Islet precursor cell (in vitro differentiated cells): ENCODE measurements at places on chromosomes 3 and 15.

DNA sequence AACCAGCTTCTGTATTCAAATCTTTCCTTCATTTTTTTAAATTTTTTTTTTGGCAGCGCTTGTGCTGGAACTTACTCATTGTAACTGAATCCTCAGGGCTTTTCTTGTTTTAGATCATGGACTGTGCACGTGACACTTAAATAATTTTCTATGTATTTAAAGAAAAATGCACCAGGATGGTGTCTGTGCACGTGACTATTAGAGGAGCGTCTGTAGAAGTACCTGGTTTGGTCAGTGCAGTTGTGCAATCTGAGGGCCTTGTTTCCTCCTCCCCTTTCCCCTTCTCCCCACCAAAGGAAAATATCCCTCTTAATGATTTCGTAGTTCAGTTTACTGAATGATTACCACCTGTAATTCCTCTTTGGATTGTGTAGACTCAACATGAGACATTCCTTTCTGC lies 31.3 kb downstream of the EDEM1 start:
- no peak for DNase-seq

- no peak for DNase-seq
Measured at GRCh38 chr3:43096761-43097160, 9.1 kb downstream of the POMGNT2 start.

GRCh38 chr15:47819158-47819557 lies 101.9 kb downstream of the SEMA6D start:
- DNase-seq: no peak

GRCh38 chr3:72494626-72495025 lies 353.6 kb downstream of the SHQ1 start:
- DNase-seq: no peak

- DNase-seq: no peak
Measured at GRCh38 chr15:95715906-95716656, 614.4 kb upstream of the NR2F2 start.

DNA sequence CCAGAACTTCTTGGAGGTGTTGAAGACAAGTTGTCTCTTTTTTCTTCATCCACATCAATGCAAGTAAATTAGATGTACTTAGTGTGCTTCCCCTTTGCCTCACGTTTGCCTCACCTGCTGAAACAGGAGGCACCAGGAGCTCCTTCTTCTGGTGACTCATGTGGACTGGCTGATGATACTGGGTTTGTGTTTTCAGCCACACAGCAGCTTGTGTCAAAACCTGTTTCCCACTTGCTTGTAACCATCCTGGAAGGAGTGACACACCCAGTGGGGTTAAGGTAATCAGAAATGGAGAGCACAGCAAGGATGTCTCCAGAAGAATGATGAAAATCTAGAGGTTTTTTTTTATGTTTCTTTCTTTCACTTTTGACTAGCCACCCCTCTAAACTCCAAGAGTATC lies 143.3 kb upstream of the RBMS3 start:
- DNase-seq: peak; percentile 56

GRCh38 chr15:75721480-75721922 lies 8.9 kb upstream of the CSPG4 start:
- no peak for DNase-seq

DNA sequence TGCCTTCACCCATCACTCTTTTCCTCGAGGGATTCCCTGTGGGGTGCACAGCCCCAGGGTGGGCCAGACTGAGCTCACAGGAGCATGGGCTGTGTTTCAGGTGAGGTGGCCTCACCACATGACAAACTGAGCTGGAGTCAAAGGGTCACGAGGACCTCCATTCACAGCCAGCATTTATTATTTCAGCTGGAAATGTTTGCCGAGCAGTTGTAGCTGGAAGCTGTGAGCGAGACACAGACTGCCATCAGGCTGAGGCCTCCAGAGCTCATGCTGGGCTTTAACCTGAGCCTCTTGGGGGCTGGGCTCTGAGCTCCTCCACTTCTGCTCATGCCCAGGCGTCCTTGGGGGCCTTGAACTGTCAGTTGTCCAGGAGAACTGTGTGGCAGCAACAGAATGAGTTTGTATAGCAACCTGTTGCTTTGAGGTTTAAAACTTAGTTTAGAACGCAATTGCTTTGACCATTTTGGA lies 57.5 kb downstream of the FLNB start:
- DNase-seq: no peak

DNA sequence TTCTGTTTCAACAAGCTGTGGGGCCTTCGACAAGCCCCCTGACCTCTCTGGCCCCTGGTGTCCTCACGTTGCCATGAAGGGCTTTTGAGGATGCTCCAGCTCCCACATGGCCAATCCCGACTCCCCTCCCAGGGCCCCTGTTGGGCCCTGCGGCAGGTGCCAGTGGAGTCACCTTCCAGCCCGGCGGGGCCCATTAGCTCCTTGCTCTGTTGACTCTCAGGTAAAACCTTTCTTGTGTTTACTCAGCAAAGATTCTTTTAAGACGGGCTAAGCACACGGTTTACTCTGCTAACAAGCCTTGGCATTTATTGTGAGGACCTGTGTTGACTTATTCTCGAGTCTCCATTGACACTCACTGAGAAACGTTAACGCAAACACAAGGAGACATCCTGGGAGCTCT lies 15.0 kb downstream of the RPLP1 start:
- DNase-seq: peak; percentile 52

GRCh38 chr3:124041553-124041952 lies 49.6 kb upstream of the ROPN1 start:
- DNase-seq: no peak

- DNase-seq: no peak
Measured at GRCh38 chr15:88563638-88564037, 17.2 kb upstream of the DET1 start.

GRCh38 chr3:190514413-190515153 lies 698 bp downstream of the IL1RAP start:
- DNase-seq: peak; percentile 72

DNA sequence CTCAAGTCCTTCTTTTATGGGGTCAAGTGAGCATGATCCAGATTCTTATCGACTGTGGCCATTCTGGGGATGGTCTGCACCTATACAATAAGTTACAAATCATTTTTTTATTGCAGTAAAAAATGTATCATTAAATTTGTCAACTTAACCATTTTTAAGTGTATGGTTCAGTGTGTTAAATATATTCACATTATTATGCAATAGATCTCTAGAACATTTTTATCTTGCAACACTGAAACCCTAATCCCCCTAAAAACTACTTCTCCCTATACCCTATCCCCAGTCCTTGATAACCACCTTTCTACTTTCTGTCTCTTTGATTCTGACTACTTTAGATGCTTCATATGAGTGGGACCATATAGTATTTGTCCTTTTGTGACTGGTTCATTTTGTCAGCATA lies 10.4 kb upstream of the BOC start:
- DNase-seq: no peak

- DNase-seq: no peak
Measured at GRCh38 chr15:33621141-33621540, 310.4 kb downstream of the RYR3 start.

DNA sequence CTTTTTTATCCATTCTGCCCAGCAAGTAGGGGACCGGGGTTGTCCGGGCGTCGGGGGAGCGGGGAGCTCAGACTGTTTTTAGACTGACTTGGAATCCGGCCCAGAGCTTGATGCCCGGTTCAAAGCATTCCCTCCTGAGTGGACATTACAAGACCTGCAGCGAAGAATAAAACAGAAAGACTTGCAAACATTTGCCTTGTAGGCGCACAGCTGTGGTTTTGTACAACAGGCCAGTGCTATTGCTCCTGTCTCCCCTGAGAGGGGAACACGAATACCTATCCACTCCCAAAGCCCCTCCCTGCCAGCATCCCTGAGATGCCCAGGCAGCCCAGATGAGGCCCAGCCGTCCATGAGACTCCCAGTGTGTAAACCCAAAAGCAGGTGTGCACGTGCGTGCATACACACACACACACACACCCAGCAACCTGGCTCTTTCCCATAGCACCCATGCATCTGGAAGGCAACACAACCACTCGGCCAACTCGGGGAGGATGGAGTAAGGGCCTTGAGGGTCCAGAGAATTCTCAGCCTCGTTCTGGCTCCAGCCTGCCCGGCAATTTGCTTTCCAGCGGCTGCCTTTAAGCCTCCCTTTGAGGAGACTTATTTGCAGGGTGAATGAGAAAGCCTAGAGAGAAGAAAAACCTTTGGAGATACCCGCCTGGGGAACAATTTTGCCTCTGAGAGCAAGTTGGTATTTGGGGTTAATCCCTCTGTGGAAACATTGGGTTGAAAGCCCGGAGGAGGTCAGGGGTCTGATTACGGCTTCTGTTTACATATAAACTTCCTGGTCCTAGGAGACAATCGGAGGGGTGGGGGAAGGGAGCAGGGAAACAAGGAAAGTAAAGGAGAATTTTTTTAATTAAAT lies 161.0 kb upstream of the HES1 start:
- peak; percentile 82 for DNase-seq
